Muscle of arm (tissue), 14 donors: ENCODE measurements at places on chromosomes 1 and 21.

GRCh38 chr21:29151931-29152330 lies 21.5 kb downstream of the MAP3K7CL start:
- no peak for DNase-seq

DNA sequence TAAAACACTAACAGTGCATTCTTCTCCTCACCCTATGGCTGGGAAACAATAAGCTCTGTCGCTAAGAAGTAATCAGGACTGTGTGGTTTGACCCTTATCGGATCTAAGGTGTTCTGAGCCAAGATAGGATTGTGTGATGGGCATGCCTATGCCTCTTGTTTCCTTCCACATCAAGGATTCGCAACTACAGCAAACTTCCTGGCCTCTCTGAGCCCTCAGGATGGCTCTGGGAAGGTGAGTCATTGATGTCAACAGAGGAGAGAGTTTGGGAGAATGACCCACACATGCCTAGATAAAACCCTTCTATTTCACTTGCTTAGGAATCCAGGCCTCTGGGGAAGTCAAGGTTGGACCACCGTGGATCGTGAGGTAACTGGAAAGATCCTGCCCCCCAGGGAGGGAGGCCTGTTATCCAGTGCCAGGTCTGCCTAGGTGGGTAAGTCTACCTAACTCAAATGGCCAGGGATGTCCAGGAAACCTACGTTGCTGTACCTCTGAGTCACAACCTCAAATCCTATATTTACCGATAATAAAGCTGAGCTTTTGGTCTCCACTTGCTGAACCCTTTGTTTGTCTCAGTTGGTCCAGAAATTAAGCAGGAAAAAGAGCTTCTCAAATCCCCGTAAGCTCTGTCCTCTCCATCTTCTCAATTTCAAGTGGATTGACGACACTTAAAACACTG lies 27.4 kb downstream of the TIAM1 start:
- no peak for DNase-seq

DNA sequence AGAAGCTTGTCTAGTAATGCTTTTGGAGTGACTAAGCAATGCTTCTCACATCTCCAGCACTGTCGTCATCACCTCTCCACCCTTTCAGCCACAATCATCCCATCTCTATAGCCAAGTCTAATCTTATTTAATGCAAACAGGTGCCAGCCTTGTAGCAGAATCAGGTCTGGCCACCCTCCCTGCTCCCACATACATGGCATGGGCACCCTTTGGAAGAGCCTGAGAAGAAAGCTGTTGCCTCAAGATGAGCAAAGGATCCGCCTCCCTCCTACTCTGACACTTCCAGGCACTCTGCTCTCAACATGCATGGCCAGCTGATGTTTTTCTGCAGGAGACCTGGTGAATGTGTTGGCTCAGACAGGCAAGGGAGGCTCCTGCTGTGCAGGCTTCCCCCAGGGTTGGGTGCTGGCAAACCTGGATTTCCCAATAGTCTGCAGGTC lies 113.1 kb upstream of the GRIK3 start:
- DNase-seq = no peak

DNA sequence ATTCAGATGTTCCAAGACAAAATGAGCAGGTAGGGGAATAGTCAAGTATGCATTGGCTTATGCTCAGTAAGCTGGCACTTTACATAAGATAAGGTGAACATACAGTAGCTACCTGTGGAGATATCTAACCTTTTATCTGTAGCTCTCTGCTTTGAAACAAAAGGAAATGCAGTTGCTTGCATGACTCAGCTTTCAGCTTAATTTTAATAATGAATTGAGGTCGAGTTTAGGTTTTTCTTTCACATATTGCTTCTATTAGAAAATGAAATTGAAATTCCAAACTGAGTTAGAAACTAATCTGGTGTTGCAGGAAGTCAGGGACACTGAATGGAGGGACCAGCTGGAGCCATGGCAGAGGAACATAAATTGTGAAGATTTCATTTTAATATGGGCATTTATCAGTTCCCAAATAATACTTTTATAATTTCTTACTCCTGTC lies 8.3 kb downstream of the FRRS1 start:
- DNase-seq = no peak

DNA sequence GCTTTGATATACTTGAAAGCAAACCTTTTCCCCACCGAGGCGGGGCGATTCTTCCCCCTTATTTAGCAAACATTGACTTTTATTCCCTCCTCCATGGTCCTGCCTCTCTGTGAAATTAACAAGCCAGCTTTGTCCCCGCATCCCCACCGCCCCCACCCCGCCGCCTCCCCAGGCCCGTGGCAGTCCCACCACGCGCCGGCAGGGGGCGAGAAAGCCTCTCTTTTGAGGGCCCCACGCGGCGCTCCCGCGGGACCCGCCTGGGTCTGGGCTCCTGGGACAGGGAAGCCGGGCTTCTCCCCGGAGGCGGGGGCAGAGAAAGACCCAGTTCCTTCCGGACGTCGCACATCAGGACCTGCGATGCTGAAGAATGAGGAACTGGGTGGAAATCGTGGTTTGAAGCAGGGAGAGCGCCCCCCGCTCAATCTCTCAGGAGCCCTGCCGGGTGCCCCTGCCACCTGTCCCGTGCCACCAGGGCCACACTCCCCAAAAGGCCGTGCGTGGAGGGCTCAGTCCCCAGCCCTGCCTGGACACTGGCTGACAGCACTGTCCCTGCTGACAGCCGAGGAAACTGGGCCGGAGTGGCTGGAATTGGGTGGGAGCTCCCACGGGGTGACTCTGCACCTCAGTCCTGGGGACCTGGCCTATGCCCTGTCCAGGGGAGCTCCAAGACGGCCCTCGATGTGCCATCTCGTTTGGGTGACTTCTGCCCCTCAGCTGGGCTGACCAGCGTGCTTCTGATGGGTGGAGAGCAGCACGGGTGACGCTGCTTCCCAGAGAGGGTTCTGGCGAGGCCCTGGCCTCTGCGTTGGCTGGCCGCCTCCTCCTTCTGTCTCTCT lies 8.6 kb upstream of the ACTRT2 start:
- no peak for DNase-seq

DNA sequence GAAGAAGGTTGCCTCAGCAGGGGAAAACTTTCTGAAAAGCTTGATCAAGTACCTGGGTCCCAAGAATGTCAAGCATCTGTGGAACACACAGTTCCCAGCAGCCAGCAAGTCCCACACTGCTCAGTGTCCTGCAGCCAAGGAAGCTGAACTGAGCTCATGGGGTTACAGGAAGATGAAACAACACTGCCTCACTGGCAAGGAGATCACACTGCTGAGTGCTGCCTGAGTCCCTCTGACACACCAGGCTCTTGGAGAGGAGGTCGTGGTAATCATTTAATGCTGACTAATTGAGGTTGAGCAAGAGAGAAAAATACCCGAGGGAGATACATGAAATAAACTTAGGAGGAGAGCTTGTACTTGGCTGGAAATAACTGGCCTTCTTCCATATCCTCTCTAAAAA lies 75.2 kb downstream of the MPZL1 start:
- DNase-seq = peak; percentile 75

DNA sequence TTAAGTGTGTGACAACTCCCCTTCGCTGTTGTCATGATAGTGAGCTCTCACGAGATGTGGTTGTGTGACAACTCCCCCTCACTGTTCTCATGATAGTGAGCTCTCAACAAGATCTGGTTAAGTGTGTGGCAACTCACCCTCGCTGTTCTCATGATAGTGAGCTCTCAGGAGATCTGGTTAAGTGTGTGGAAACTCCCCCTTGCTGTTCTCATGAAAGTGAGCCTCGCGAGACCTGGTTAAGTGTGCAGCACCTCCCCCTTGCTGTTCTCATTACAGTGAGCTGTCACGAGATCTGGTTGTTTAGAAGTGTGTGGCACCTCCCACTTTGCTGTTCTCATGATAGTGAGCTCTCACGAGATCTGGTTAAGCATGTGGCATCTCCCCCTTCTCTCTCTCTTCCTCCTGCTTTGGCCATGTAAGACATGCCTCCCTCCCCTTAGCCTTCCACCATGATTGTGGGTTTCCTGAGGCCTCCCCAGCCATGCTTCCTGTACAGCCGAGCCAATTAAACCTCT lies 25.1 kb upstream of the LSS start:
- no peak for DNase-seq

GRCh38 chr21:33898586-33898985 lies 17.0 kb downstream of the ATP5PO start:
- DNase-seq = no peak
